ENCODE measurements at places on chromosomes 4 and X. TPM values are rescaled to one million over a fixed set of nuclear protein-coding genes. Genes with fewer than 3 reads are reported as not detected.

Gene POU3F4
- total RNA-seq, result not detected

Gene GPR173
- 1.1 TPM for total RNA-seq

Gene NBDY
- total RNA-seq, result 6.8 TPM

Gene BEX1
- 0.33 TPM for total RNA-seq

Gene HHIP
- 61.1 TPM for total RNA-seq

Gene PPP4R3C
- total RNA-seq, result not detected

Gene MGAT4D
- total RNA-seq, result not detected

Gene NXF3
- not detected for total RNA-seq

Gene MUC7
- not detected for total RNA-seq

Gene DCX
- total RNA-seq, result under 0.01 TPM

Gene PDE5A
- total RNA-seq, result 3.6 TPM

Gene PABPC1L2A
- total RNA-seq, result not detected

Gene USP26
- total RNA-seq, result not detected

Gene PWWP3B
- not detected for total RNA-seq

Gene SGMS2
- 33.6 TPM for total RNA-seq

Gene TENM3
- 26.2 TPM for total RNA-seq

Data from dermis lymphatic vessel endothelial cell (primary cell).